ENCODE measurements at places on chromosomes 6 and 20.

GRCh38 chr6:3269281-3269975, 10.7 kb downstream of the PSMG4 start:
- DNase-seq = no peak

- DNase-seq = no peak
Observed at GRCh38 chr6:126308362-126308761, 31.6 kb upstream of the CENPW start.

DNA sequence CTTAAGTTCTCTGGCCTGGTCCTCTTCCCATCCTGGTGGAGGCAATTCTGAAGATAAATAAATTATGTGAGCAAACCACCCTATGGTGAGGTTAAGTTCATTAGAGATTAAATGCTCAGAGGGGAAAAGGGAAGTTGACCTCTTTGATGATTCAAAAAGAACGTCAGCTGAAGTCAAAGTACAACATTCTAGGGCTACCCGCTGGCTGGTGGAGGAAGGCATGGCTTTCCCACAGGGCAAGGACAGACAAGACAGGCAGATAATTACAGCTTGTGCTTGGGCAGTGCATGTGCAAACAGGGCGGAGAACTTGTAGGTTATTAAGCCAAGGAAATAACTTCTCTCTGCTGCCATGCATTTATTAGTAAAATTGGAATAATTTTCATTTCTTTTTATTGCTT, 91.0 kb upstream of the SLC24A3 start:
- no peak for DNase-seq

DNA sequence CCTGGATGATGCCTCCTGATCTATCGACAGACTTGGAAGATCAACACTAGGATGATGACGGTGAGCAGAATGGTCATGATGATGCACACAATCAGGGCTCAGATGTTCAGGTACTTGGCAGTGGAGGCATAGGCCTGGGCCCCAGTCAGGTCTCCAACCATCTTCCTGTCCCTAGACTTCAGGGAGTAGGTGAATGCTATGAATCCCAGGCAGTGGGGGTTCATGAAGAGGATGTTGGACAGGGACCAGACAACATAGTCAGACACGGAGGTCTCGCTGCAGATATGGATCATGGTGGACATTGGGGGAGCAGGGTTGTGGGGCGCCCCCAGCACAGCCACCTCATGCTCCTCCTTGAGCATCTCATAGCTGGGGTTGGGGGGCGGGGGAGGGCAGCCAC, 27.5 kb downstream of the HLA-F start:
- no peak for DNase-seq

- DNase-seq = no peak
Observed at GRCh38 chr6:168383062-168383854, 57.7 kb upstream of the SMOC2 start.
